ENCODE measurements at places on chromosomes 1 and 21.

DNA sequence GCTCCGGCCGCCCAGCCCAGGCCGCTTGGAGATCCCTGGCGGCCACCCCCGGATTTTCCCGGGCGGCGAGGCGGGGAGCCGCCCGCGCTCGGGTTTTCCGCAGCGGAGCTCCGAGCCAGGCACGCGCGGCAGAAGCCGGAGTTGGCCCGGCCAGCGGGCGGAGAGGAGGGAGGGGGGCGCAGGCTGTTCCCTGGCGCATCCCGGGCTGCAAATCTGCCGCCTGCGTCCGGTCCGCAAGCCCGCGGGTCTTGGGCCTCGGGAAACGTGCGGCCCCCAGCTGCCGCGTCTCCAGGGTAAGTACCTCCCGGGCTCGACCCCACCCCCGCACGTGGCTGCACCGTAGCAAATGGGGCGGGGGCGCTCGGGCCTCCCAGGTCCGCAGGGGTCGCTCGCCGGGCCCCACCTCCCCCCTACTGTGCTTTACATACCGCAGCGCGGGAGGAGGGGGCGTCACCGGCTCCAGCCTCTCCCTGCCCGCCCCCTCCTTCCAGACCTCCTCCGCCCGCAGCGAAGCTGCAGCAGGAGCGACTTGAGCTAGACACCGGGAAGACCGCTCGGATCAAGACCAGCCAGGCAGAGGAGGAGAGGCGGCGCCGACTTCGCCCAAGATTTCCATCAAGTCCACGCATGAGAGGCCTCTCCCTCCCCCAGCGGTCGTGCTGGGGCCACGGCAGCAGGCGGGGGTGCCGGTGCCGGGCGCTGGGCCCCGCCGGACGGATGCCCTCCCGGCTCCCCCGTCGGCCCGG is 1.6 kb downstream of the TMEM200B start:
- DNase-seq: no peak

DNA sequence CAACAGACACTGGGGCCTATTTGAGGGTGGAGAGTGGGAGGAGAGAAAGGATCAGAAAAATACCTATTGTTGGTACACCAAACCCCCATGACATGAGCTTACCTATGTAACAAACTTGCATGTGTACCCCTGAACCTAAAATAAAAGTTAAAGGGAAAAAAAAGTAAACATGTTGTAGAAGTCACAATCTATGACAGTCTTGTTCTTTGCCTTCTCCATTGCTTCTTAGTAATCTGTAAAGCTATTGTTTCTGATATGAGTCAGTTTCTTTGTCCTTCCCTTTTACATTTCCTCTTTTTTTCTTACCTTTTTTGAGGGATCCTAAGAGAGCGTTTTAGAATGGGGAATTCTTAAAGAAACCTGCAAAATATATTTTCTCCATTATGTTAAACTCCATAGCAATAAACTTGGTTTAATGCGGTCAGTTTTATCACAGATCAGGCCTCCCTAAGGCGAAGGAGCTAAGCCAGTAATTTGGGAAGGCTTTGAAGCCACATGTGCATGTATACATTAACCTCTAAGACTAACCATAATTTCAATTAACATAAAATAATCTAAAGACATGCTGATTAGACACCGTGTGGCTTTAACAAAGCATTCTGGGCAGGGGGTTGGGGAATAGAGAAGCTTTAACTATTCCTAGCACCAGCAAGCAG is 77.8 kb upstream of the C1orf105 start:
- DNase-seq: no peak

DNA sequence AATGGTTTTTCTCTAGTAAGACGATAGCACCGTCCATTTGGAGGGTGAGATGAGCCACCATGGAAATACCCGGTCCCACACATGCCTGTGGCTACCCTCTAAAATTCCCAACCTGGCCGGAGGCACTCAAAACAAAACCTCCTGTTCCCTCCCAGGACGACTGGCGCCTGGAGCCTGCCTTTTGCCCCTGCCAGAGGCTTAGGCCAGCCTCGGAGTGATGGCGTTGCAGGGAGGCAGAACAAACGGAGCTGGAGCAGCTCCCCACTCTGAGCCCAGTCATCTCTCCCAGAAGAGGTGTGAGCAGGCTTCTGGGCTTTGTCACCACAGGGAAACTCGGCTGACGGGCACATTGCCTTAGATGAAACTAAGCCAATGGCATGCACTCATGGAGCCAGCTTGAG is 213.7 kb upstream of the HOOK1 start:
- no peak for DNase-seq

GRCh38 chr21:42406866-42407265 is 3.2 kb downstream of the UBASH3A start:
- no peak for DNase-seq

DNA sequence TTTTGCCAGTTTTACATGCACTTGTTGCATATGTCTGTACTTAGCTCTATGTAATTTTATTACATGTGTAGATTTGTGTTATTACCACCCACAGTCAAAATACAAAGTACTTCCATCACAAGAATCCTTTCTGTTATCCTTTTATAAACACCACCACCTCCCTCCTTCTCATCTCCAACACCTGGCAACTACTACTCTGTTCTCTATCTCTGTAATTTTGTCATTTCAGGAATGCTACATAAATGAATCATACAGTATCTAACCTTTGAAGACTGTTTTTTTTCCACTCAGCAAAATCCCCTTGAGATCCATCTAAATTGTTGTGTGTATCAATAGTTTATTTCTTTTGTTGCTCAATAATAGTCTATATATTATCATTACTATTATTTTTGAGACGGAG is 64.5 kb upstream of the COP1 start:
- DNase-seq: no peak

DNA sequence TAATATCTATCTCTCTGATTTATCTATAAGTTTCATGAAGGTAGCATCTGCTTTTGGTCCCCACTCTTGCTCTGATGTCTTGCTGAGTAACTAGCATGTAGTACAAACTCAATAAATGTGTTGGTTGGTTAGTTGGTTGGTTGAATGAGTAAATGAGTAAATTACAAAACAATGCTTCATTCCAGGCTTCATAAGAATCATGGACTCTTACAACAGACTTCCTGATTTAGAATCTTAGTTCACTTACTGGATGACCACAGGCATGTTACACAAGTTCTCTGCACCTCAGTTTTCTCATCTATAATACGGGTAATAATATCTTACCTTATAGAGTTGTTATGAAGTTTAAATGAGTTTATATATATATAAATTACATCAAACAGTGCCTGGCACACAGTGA is 98.6 kb downstream of the ZNF281 start:
- DNase-seq: no peak

- no peak for DNase-seq
These were observed 7.5 kb downstream of the CTPS1 start for GRCh38 chr1:40986956-40987355.

DNA sequence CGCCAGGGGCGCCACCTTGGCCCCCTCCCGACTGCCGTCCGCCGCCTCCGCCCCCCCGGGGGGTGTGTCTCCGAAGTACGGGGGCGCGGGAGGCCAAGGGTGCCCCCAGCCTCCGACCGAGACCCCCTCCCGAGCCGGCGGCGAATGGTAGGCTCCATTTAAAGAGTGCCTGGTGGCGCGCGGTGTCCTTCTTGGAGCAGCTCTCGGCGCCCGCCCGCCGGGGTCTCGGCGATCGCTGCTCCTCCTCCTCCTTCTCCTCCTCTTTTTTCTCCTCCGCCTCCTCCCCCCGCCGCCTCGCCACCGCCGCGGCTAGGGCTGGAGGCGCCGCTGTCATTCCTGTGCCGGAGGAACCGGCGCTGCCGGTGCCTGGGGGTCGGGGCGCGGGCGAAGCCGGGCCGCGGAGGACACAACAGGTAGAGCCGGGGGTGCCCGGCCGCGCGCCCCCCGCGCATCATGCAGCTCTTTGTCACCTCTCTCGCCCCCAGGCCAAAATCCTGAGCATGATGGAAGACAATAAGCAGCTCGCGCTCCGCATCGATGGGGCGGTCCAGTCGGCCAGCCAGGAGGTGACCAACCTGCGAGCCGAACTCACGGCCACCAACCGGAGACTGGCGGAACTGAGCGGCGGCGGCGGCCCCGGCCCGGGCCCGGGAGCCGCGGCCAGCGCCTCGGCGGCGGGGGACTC is at the start of gene KAZN:
TSS of gene KAZN (plus strand) at position 188 of the 685 bp plus-strand sequence.
- DNase-seq: peak; percentile 26

DNA sequence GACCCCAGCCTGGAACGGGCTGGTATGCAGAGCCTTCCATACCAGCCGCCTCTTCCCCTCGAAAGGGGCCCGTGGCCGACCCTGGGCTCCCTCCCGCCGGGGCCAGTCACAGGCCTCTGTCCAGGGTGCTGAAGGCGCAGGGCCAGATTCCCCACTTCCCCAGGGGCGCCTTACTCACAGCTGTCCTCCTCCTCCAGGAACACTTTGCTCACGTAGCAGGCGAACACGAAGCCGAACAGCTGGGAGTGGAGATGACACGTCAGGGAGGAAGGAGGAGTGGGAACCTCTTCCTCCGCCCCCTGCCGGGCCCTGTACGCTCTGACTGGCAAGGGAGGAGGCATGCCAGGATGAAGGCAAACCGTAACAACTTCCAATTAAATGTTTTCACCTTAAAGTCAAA is 57.3 kb downstream of the NKAIN1 start:
- DNase-seq: peak; percentile 62

DNA sequence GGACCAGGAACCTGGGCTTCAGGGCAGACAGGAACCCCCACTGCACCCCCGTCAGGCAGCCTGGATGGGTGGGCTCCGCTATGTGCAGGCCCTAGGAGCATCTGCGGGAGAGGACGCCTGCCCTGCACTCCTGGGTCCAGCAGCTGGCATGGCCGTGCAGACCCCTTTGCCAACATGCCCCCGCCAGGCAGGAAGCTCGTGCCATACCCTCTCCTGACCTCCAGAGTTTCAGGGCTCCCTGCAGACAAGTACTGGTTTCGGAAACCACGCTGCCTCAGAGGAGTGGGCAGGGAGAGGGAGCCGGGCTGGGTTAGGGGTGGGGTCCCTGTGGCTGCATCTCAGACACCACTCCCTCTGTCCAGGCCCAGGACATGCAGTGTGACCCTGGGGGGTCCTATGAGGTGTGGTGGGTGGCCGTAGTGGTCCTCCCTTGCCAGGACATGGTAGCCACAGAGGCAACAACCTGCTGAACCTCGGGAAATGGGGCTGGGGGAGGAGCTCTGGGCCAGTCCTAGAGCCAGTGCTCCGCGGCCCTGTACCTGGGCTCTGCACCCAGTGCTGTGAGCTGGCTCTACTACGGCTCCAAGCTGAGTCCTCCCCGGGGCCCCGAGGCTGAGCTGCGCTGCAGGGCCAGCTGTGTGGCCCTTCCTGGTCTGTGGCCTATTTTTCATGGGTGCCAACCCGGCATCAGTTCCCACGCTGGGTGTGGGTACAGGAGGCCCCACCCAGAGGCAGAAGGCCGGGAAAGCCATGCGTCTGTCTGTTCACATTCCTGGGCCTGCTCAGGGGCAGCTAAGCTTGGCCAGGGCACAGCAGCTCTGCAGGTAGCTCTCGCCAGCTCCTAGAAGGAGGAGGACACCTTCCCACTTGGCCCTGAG is 1.4 kb downstream of the PLEKHN1 start:
- DNase-seq: no peak

- no peak for DNase-seq
These were observed 10.9 kb upstream of the BATF3 start for GRCh38 chr1:212710566-212710965.

- peak; percentile 53 for DNase-seq
These were observed 9.2 kb downstream of the FCMR start for GRCh38 chr1:206912445-206913095.

GRCh38 chr1:100265562-100265930 is 470 bp upstream of the RTCA start:
- DNase-seq: no peak

- no peak for DNase-seq
These were observed 3.2 kb upstream of the KIAA1614 start for GRCh38 chr1:180909462-180909976.

DNA sequence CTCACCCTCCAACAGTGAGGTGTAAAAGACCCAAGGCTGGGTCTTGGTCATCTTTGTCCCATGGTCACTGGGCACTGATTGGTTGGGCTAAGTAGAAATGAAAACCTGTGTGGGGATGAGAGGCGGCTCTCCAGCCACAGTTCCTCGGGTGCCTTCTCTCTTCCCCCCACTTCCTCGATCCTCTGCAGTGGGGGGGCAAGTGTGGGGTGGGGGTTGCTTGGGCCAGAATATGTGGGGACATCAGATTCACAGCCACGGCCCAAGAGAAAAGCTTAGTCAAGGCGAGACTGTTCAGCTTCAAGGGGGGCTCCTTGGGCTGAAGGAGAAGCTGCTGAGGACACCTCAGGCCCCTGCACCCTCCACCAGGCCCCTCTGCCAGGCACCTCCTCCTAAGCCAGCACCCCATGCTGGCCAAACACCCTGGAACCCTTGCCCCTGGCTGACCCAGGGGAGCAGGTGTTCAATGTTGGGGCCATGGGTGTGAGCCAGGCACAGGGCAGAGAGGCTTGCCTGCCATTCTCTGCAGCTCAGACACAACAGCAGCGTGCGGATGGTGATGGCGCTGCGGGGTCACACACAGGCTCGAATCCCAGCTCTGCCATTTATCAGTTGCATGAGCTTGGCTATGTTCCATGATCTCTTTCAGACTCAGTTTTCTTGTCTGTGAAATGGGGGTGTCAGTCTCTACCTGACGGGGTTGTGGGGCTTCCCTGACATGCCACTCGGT is 21.0 kb upstream of the TNFRSF1B start:
- no peak for DNase-seq

- no peak for DNase-seq
These were observed 334.3 kb upstream of the ADAMTS5 start for GRCh38 chr21:27301220-27301619.

GRCh38 chr1:229629261-229629660 is 3.2 kb downstream of the URB2 start:
- no peak for DNase-seq

GRCh38 chr1:245588116-245588639 is 433.4 kb downstream of the KIF26B start:
- DNase-seq: no peak

DNA sequence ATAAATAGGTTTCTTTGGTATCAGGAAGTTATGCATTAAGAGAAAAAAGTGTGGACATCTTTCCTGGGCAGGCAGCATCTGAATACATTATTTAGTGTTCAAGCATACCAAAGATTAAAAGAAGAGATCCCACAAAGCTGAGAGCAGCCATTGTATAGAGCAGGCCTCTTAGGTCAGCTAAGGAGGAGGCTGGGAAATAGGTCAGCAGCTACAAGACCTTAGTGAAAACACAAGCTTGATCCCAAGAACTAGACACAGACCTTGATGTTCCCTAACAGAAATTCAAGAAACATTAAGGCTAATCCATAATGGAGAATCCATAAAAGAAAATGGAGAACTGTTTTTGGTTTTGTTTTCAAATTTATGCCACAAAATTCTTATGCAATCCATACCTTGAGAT is 135.3 kb upstream of the DPT start:
- no peak for DNase-seq

DNA sequence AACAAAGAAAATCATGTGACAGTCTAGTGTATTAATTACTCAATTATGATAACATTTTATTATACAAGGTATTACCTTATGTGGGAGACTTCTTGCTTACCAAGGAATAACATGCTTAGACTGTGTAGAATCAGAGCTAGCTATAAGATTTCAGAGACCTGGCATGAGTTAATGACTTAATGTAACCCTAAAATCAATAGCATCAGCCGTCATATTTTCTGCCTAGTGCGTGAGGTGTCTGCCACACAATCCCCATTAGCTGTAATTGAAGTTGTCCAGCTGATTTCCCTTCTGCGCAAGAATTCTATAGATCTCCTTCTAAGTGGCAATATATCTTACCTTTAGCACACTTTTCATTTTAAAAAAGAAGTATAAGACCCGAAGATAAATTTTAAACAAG is 28.8 kb downstream of the CHODL start:
- no peak for DNase-seq
